CD4-positive, alpha-beta T cell treated with Interleukin-21 for 1 hour (primary cell): ENCODE measurements at places on chromosomes 5 and 9.

GRCh38 chr5:74206579-74207550, 433.7 kb downstream of the ENC1 start:
- DNase-seq = no peak

GRCh38 chr9:11618241-11618805, 1005.5 kb upstream of the PTPRD start:
- DNase-seq = no peak

DNA sequence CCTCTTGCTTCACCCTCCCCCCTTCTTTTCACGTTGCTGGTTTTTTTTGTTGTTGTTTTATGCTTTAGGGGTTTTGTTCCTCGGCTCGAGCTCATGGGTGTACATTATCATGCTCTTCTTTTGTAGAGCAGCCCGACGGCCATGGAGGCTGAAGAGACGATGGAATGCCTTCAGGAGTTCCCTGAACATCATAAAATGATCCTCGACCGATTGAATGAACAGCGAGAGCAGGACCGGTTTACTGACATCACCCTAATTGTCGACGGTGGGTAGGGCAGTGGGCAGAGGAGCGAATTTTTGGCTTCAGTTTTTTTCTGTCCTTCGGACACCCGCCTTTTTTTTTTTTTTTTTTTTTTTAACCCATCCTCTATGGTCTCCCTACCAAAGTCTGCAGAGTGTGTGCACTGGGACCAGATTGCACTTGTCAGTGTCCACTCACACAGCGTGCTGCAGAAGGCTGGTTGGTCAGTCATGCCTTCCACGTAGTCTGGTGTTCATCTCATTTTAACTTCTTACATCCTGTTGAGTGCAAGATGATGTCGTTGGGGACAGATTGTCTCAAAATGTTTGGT, 1.3 kb downstream of the ZNF131 start:
- DNase-seq = peak; percentile 24

DNA sequence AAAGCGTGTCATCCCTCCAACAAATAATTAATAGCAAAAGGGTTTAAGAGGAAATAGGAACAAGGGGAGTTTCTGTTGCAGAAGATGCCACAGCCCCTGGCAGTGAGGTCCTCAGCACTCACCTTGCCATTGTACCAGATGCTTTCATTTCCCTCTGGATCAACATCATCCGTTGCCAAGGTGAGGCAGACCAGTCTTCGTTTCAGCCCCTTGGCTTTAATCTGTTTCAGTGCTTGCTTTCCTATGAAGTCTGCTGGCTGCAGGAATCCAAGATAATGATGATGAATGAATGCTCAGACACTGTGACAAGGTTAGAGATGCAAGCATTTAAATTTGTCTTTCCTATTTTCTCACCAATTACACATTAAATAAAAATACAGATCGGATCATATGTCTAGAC, 20.0 kb upstream of the ARSB start:
- no peak for DNase-seq

GRCh38 chr9:98009936-98010335, 26.8 kb downstream of the ANP32B start:
- no peak for DNase-seq
